Sciatic nerve (tissue), 2 donors: ENCODE measurements at places on chromosomes 6 and 20.

GRCh38 chr6:40582892-40583291 is 4.3 kb downstream of the LRFN2 start:
- no peak for DNase-seq

DNA sequence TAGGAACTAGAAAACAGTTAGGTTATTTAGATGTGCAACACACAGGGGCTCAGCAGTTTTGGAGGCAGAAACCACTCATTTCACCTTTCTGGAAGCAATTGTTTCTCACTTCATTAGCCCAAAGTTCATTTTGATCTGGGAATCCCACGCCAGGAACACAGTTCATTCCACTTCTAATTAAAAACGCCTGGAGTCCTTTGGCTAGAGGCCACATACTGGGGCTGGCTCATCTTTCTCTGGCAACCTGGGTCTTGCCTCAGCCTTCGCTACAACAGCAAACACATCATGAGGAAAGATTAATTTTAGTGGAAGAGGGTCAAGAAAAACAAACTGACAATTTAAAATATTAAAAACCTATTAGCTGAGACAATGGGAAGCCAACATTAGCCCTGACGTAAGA is 69.7 kb downstream of the RFPL4B start:
- DNase-seq = no peak

DNA sequence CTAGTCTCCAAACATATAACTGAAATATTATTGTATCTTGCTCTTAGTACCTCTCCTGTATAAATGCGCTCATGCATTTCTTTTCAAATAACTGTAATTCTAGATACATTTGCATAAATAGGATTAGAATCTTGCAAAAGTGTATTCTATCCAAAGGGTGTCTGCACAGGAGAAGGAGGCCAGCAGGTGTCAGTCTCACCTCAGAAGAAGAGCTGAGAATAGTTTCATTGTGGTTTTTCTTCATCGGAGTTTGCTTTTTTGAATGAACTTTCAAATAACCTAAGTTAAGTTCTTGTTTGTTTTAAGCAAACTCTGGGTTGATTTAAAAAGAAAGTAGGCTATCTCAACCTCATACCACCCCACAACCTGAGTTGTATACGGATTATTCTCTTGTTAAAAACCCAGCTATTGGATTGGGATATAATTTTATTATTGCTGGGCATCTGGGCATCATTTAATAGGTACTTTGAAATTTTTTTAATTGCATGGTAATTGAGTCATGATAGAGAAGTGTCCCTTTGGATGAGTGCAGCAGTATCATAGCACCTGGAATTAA is 125.0 kb upstream of the MLIP start:
- DNase-seq = peak; percentile 76

GRCh38 chr6:168499045-168499650 is 58.2 kb downstream of the SMOC2 start:
- no peak for DNase-seq
